ENCODE measurements at places on chromosomes 7 and 10.

- no peak for DNase-seq
Observed at GRCh38 chr7:20741801-20742200, 44.9 kb downstream of the SP8 start.

DNA sequence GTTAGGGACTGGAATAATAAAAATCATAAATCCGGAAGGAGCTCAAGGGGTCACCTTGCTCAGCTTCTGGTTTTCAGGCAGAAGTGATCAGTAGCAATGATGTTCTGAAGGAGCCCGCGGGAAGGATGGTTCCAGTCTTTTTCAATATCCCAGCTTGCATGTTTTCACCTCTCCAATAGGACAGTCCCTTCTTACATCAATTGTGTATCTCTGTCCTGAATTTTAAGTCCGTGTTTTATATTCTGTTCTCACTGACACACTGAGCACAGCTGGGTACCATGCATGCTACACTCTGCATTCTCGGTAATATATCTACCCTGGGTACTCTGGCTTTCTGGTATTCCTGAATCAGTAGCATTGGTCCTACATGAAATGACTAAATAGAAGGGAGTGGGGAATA, 55.2 kb upstream of the SLC35B4 start:
- no peak for DNase-seq

- no peak for DNase-seq
Observed at GRCh38 chr7:120360918-120361317, 87.9 kb downstream of the KCND2 start.

- DNase-seq = no peak
Observed at GRCh38 chr7:115637128-115637527, 393.4 kb downstream of the TFEC start.

GRCh38 chr10:86329896-86330680, 36.5 kb downstream of the GRID1 start:
- DNase-seq = no peak

DNA sequence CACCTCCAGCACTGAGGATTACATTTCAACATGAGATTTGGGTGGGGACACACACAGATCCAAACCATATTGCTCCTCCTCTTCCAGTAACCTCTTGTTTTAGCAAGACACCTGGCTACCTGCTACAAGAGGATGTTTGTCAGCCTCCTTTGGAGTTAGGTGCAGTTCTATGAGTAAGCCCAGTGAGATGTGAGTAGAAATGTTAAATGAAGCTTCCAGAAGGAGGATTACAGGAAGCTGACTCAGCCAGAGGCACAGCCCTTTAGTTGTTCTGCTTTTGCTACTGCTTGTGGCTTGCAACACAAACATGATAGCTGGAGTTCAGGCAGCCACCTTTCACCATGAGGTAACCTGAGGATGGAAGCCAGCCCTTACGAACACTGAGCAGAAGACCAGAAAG, 382.7 kb upstream of the RNF32 start:
- DNase-seq = no peak

DNA sequence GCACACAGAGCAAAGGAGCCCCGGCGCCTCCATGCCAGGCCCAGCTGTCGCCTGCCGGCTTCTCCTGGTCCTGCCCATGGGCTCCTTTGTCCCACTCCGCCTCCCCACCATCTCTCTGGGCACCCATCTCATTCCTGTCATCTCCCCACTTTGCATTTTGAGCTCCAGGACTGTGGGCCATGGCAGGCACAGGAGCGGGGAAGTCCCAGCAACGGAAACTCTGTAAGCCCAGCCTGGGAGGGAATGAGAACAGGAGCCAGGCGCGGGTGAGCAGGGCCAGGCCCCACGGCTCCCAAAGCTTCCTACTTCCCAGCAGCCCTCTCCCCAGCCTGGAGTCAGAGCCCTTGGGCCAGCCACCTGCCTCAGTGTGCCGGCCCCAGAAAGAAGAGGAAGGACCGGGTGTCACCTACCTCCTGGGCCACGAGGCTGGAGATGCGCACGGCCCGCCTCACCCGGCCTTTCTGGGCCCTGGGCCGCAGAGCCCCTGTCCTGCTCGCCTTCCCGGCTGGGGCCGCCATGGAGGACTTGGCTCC, 23.1 kb downstream of the KCNH2 start:
- DNase-seq = no peak

DNA sequence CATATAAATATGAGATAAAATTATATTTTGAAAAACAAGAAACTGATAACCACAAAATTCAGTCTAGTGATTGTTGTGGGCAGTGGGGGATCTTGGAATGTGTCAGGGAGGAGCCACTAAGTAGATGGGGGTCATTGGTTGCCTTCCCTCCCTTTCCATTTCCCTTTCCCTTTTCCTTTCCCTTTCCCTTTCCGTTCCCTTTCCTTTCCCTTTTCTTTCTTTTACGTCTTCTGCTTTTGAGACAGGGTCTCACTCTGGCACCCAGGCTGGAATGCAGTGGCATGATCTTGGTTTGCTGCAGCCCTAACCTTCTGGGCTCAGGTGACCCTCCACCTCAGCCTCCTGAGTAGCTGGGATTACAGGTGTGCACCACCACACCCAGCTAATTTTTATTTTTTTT, 51.0 kb downstream of the DYNC2I1 start:
- no peak for DNase-seq

- DNase-seq = peak; percentile 70
Observed at GRCh38 chr10:69124563-69125268, 738 bp downstream of the VPS26A start.

DNA sequence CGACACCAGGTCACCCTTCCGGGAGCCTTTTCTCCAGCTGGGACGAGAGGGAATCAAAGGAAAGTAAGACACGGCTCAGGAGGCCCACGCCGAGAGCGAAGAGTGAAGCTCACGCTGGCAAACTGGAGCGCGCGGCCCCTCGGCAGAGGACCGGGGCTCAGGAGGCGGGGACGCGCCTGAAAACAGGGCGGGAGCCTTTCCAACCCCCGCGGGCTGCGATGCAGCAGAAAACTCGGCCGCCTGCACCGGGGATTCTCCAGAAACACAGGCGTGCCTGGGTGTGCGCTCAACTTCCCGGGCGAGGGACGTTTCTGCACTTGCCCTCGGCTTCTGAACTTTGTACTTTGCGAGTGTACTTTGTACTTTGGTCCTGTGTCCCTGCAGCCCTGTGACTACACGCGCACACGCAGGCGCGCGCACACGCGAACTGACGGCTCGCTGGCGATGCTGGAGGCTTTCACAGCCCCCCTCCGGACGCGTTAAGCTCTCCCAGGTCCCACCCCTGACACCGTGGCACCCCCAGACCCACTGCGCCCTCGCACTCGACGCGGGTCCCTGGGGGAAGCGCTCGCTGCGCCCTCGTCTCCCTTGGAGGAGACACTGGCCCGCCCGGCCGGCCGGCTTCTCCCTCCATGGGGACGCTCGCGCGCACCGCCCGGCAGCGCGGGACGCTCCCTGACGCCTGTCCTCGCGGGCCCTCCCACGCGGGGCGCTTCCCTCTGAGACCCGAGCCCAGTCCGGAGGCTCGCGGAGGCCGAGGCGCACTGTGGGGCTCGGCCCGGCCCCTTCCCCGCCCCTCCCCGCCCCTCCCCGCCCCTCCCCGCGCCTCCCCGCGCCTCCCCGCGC, 588 bp upstream of the PAOX start:
- peak; percentile 44 for DNase-seq

DNA sequence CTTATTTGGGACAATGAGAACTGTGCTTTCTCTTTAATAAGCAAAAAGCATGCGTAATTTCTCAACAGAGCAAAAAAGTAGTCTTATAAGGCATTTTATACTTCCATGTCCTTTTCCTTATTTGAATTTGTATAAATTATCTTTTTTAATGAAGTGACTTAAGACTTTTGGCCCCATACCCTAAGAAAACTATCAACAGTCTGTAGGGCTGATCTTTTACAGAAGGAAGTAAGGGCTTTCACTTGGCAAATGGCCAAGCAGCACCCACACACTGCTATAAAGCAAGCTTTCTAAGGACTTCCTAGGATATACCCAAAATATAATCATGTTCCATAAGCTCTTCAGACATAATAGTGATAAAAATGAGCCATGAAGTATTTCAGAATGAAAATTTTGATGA, 3.4 kb downstream of the CRPPA start:
- DNase-seq = no peak

DNA sequence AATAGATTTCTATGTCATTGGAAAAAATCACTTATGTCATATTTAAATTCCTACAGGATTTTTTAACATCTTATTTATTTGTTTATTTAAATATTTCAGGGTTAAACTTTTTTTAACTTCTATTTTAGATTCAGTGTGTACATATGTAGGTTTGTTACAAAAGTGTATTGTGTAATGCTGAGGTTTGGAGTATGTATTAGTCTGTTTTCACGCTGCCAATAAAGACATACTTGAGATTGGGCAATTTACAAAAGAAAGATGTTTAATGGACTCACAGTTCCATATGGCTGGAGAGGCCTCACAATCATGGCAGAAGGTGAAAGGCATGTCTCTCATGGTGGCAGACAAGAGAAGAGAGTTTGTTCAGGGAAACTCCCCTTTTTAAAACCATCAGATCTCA, 65.4 kb downstream of the MGAM2 start:
- no peak for DNase-seq

- DNase-seq = no peak
Observed at GRCh38 chr10:110269374-110270318, 35.1 kb downstream of the SMNDC1 start.

DNA sequence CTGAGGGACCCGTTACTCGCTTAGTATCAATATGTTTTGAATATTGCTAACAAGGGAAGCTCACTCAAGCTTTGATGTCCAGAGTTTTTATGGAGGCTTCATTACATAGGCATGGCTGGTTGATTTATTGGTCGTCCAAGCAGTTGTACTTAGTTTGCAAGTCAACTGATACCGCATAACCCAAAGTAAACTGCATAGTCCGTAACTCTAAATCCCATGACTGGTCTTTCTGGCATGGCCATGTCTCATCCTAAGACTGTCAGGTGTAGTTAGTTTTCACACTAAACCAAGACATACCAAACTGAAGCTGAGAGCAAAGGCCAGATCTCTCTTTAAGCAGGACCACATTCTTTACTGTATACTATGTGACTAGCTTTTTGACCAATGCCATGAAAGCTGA, 397.9 kb downstream of the TFEC start:
- no peak for DNase-seq

DNA sequence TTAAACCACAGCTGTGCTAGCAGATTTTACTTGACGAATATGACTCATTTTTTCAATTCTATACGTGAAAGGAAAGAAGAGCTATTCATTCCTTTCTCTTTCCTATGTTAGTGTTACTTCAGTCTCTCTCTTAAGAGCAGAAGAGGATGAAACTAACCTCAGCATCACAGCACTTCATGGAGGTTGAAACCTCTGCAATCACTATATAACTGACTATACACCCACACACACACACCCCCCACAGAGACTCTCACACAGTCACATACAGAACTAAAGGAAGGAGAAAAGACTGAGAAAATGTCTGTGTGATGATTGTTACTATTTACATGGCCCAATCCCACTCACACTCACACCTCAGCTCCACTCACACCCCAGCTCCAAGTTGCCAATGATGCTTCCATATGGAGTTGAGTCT, 104.2 kb downstream of the KIF20B start:
- DNase-seq = no peak

- no peak for DNase-seq
Observed at GRCh38 chr10:94407668-94408067, 5.3 kb downstream of the TBC1D12 start.

GRCh38 chr10:76711222-76711997, 926.2 kb downstream of the KCNMA1 start:
- DNase-seq = no peak

DNA sequence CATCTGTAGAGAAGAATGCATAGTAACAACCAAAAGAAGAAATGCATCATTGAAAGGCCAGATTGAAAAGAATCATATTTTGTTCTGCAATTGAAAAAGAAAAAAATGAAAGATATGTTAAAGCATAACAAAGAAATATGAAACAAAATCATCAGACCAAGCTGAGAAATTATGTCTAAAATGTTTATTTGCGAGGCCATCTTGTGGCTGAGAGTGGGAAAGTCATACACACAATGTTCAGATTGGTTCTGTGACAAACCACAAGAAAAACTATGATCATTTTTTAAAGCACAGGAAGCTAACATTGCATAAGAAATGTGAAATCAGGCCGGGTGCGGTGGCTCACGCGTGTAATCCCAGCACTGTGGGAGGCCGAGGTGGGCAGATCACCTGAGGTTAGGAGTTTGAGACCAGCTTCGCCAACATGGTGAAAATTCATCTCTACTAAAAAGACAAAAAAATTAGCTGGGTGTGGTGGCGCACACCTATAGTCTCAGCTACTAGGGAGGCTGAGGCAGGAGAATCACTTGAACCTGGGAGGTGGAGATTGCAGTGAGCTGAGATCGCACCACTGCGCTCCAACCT, 36.6 kb downstream of the ABCB5 start:
- no peak for DNase-seq

DNA sequence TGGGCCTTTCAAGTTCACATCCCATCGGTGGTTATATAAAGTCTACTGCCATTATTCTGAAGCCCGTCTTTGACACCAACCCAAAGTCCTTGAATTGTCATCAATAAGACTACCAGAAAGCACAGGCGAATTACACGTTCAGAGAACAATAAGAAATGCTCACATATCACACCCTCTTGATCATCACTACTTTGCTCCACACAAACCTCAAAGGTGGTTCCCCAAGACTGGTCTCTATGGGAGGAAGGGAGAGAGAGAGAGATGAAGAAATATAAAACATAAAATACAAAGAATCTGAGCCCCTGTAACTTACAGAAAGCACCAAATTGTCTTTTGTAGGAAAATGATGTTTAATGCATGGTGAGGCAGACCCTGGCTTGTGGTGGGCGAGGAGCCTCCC, 4.4 kb downstream of the HIPK2 start:
- no peak for DNase-seq

GRCh38 chr10:126001576-126001975, 105.2 kb downstream of the FANK1 start:
- no peak for DNase-seq

- no peak for DNase-seq
Observed at GRCh38 chr10:103798511-103798910, 56.9 kb downstream of the SH3PXD2A start.

DNA sequence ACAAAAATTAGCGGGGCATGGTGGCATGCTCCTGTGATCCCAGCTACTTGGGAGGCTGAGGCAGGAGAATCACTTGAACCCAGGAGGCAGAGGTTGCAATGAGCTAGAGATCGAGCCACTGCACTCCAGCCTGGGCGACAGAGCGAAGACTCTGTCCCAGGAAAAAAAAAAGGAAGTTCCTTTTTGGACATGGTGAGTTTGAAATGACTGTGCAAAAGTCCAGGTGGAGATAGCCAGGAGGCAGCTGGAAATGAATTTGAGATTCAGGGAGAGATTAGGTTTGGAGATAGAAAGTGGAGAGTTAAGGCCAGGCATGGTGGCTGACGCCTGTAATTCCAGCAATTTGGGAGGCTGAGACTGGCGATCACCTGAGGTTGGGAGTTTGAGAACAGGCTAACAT, 139.1 kb downstream of the MARCHF5 start:
- DNase-seq = no peak

- no peak for DNase-seq
Observed at GRCh38 chr10:11670381-11670780, 58.9 kb upstream of the USP6NL start.

Measured in CD4-positive, alpha-beta T cell treated with Interferon gamma for 1 hour (primary cell).